Tibial nerve (tissue), 4 donors: ENCODE measurements at places on chromosomes 12 and 14. TPM values are rescaled to one million over a fixed set of nuclear protein-coding genes. Genes with fewer than 3 reads are reported as not detected.

DNA sequence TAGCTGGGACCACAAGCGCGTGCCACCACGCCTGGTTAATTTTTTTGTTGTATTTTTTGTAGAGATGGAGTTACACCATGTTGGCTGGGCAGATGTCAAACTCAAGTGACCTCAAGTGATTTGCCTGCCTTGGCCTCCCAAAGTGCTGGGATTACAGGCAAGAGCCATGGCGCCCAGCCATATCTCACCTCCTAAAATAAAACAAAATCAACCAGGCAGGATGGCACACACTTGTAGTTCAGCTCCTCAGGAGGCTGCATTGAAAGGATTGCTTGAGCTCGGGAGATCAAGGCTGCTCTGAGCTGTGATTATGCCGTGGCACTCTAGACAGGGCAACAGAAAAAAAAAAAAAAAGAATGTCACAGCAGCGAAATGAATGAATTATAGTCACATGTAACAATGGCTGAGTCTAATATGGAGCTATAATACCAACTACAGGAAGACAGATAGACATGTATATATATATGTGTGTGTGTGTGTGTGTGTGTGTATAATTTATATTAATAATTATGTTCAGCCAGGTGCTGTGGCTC lies 19.3 kb upstream of the TMEM120B start:
- H3K4me3 ChIP-seq, result no peak overlapping the region
- H3K36me3 ChIP-seq, result no peaks in the 10 kb centered on the region
- H3K4me1 ChIP-seq, result no peaks in the 10 kb centered on the region
- H3K27ac ChIP-seq, result no peak overlapping the region
- H3K27me3 ChIP-seq, result no peaks in the 10 kb centered on the region
- no peak for DNase-seq

DNA sequence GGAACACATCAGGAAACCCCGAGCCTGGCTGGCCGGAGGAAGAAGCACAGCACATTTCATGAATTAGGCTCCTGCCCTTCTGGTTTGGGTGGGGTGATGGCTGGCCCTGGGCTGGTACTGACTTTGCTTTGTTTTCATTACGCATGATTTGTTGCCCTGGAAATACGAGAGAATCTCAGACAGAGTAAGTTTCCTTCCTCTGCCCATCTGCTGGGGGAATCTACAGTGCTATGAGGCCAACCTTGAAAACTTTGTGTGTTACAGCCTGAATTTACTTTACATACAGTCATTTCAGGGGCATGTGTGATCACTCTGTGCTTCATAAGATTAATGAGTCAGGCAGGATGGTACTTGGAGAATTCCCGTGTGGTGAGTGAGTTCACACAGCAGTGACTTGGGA lies 20.5 kb upstream of the SLC5A8 start:
- H3K4me3 ChIP-seq, result no peak overlapping the region
- H3K36me3 ChIP-seq, result no peaks in the 10 kb centered on the region
- no peak for DNase-seq
- H3K27ac ChIP-seq, result no peak overlapping the region

GRCh38 chr12:23204933-23205778 lies 580.2 kb downstream of the ETNK1 start:
- no peaks in the 10 kb centered on the region for H3K4me1 ChIP-seq
- peak; percentile 9 for DNase-seq
- H3K27ac ChIP-seq, result no peak overlapping the region
- no peaks in the 10 kb centered on the region for H3K36me3 ChIP-seq
- H3K4me3 ChIP-seq, result no peak overlapping the region

DNA sequence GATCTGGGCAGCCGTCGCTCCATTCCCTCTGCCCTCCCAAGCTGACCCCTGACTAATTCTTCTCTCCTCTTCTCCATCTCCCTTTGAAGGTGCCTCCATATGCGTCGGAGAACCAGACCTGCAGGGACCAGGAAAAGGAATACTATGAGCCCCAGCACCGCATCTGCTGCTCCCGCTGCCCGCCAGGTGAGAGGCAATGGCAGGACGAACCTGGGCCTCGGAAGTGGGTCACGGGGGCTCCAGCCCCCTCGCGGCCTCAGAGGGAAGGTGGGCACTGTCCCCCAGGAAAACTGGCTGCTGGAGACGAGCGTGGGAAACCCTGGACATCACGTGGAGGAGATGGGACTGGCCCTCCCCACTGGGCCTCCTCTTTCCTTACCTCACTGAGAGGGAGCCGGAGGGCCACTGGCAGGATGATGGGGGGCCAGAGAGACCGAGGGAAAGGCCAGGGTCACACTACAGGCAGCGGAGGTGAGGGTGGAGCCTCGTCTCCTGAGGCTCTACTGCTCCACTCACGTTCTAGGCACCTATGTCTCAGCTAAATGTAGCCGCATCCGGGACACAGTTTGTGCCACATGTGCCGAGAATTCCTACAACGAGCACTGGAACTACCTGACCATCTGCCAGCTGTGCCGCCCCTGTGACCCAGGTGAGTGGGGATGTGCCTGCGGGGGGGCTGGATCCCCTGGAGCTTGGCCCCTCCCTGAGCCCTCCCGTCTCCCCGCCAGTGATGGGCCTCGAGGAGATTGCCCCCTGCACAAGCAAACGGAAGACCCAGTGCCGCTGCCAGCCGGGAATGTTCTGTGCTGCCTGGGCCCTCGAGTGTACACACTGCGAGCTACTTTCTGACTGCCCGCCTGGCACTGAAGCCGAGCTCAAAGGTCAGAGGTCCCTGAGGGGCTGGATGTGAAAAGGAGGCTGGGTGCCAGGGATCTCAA lies 806 bp downstream of the LTBR start:
- H3K4me1 ChIP-seq, result peaks cover 23% of the 10 kb centered on the region
- H3K27ac ChIP-seq, result peak overlapping the region; percentile 98
- H3K27me3 ChIP-seq, result no peaks in the 10 kb centered on the region
- peaks cover 15% of the 10 kb centered on the region for H3K36me3 ChIP-seq
- DNase-seq, result no peak
- H3K4me3 ChIP-seq, result peak overlapping the region; percentile 79

GRCh38 chr14:60226298-60226697 lies 22.7 kb upstream of the PPM1A start:
- no peak overlapping the region for H3K4me3 ChIP-seq
- DNase-seq, result no peak
- no peaks in the 10 kb centered on the region for H3K36me3 ChIP-seq
- H3K27me3 ChIP-seq, result no peaks in the 10 kb centered on the region
- H3K27ac ChIP-seq, result no peak overlapping the region
- H3K4me1 ChIP-seq, result no peaks in the 10 kb centered on the region

GRCh38 chr12:13339538-13339937 lies 143.0 kb downstream of the EMP1 start:
- no peak overlapping the region for H3K27ac ChIP-seq
- H3K27me3 ChIP-seq, result no peaks in the 10 kb centered on the region
- no peak for DNase-seq
- H3K36me3 ChIP-seq, result no peaks in the 10 kb centered on the region
- no peaks in the 10 kb centered on the region for H3K4me1 ChIP-seq
- H3K4me3 ChIP-seq, result no peak overlapping the region

- H3K4me3 ChIP-seq, result no peak overlapping the region
- no peak overlapping the region for H3K27ac ChIP-seq
- DNase-seq, result no peak
Observed at GRCh38 chr12:6262623-6263022, 47.9 kb upstream of the PLEKHG6 start.

DNA sequence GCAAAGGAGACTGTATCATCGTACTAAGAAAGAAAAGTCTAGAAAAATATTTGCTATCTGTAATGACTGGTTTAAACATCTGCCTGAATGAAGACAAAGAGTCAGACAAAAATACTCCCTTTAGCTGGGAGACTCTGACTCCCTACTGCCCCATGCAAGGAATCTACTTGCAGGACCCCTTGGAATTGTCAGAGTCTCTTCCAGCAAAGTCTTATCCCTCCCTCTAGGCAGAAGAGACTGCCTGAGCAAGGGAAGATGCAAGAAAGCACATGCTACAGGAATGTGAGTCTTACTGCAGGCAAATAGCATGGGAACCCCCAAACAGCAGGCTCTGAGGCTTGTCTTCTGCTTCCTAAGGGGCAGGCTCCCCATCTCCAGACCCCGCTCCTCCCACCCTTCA lies 154.0 kb downstream of the KCNA5 start:
- H3K27me3 ChIP-seq, result no peaks in the 10 kb centered on the region
- no peak overlapping the region for H3K27ac ChIP-seq
- H3K4me1 ChIP-seq, result peaks cover 7% of the 10 kb centered on the region
- no peak overlapping the region for H3K4me3 ChIP-seq
- DNase-seq, result no peak
- H3K36me3 ChIP-seq, result no peaks in the 10 kb centered on the region

GRCh38 chr14:57274551-57274950 lies 5.8 kb downstream of the AP5M1 start:
- no peaks in the 10 kb centered on the region for H3K27me3 ChIP-seq
- no peak overlapping the region for H3K4me3 ChIP-seq
- H3K27ac ChIP-seq, result no peak overlapping the region
- DNase-seq, result no peak
- H3K4me1 ChIP-seq, result peaks cover 22% of the 10 kb centered on the region

- DNase-seq, result no peak
- peak overlapping the region; percentile 61 for H3K4me3 ChIP-seq
- H3K27ac ChIP-seq, result no peak overlapping the region
- H3K36me3 ChIP-seq, result no peaks in the 10 kb centered on the region
- H3K4me1 ChIP-seq, result peaks cover 17% of the 10 kb centered on the region
- no peaks in the 10 kb centered on the region for H3K27me3 ChIP-seq
Observed at GRCh38 chr12:64782191-64782876, 23.1 kb upstream of the GNS start.

- H3K36me3 ChIP-seq, result no peaks in the 10 kb centered on the region
- H3K4me1 ChIP-seq, result peaks cover 8% of the 10 kb centered on the region
- DNase-seq, result no peak
- H3K4me3 ChIP-seq, result no peak overlapping the region
- no peaks in the 10 kb centered on the region for H3K27me3 ChIP-seq
Observed at GRCh38 chr14:90521084-90521929, 124.5 kb downstream of the CALM1 start.

GRCh38 chr14:89485264-89485663 lies 68.2 kb upstream of the FOXN3 start:
- DNase-seq, result no peak
- H3K27ac ChIP-seq, result no peak overlapping the region
- no peak overlapping the region for H3K4me3 ChIP-seq
- no peaks in the 10 kb centered on the region for H3K36me3 ChIP-seq

- H3K27me3 ChIP-seq, result no peaks in the 10 kb centered on the region
- no peaks in the 10 kb centered on the region for H3K36me3 ChIP-seq
- H3K4me3 ChIP-seq, result no peak overlapping the region
- peak overlapping the region; percentile 80 for H3K27ac ChIP-seq
- DNase-seq, result no peak
Observed at GRCh38 chr12:14956024-14956891, 5.1 kb downstream of the ARHGDIB start.

DNA sequence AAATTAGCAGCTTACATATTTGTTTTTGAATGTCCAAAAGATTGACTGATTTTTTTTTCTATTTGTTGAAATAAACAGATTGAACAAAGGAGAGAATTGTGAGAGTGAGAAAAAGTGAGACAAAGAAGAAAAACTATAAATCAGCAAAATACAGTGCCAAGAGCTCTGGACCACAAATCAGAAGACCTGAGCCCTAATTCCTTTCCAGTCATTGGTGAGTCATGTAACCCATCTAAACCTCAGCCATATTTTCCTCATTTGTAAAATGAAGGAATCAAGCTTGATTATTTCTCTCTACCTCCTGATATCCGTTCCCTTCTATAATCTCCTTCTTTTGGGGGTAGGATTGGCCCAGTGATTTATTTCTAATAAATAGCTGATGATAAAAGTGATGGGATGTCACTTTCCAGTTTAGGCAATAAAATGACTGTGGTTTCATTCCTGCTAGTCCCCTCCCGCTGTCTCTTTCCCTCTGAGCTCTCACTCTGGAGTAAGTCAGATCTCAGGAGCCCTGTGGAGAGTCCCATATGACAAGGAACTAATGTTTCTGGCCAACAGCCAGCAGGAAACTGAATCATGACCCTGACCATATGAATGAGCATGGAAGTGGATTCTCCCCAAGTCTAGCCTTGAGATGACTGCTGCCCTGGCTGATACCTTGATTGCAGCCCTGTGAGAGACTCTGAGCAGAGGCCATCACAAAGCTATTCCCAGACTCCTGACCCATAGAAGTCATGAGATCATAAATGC lies 218.9 kb downstream of the ACSS3 start:
- no peaks in the 10 kb centered on the region for H3K36me3 ChIP-seq
- no peaks in the 10 kb centered on the region for H3K4me1 ChIP-seq
- H3K27me3 ChIP-seq, result no peaks in the 10 kb centered on the region
- no peak for DNase-seq
- no peak overlapping the region for H3K27ac ChIP-seq
- no peak overlapping the region for H3K4me3 ChIP-seq

GRCh38 chr14:93945070-93945399 lies 17.9 kb downstream of the FAM181A start:
- H3K4me3 ChIP-seq, result no peak overlapping the region
- H3K4me1 ChIP-seq, result no peaks in the 10 kb centered on the region
- H3K36me3 ChIP-seq, result no peaks in the 10 kb centered on the region
- no peak for DNase-seq
- H3K27me3 ChIP-seq, result no peaks in the 10 kb centered on the region

DNA sequence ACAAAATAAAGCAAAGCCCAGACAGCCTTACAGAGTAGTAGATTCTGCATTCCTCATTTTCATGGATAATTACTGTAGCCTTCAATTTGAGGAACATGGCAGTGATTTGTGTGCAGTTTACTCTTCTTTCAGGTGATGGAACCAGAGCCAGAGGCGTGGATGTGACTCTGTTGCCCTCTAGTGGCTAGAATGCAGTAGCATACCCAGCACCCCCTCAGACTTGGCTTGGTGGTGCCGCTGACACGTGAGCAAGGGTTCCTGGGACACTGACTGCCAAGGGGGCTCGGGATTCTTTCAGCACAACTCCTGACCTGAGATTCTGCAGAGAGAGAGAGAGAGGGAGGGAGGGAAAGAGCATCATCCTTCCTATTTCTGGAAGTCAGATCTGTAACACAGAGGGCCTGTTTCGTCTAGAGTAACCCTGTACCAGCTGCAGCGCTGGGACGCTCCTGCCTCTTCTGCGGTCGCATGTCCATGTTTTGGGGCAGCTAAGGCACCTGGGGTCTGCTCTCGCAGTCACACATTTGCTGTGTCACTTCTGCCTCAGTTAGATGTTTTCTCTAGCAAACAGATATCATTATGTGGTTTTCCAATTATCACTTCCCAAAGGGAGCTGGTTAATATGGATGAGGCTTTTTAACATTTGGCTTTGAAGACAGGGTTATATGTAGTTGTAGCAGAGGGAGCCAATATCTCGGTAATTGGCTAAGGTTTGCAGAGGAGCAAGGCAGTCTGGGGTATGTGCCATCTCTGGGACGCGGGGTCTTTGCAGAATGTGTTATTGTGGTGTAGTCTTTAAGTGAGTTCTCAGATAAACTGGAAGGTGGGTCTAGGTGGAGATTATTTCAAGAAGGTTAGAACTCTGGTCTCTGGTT lies 428.1 kb downstream of the NRXN3 start:
- H3K27me3 ChIP-seq, result no peaks in the 10 kb centered on the region
- H3K4me1 ChIP-seq, result no peaks in the 10 kb centered on the region
- no peak overlapping the region for H3K4me3 ChIP-seq
- H3K36me3 ChIP-seq, result no peaks in the 10 kb centered on the region

- H3K27ac ChIP-seq, result peak overlapping the region; percentile 99
- DNase-seq, result no peak
- H3K27me3 ChIP-seq, result no peaks in the 10 kb centered on the region
Observed at GRCh38 chr14:68794851-68795596, 2.2 kb upstream of the ZFP36L1 start.

- H3K36me3 ChIP-seq, result no peaks in the 10 kb centered on the region
- H3K27ac ChIP-seq, result no peak overlapping the region
- H3K4me1 ChIP-seq, result peaks cover 11% of the 10 kb centered on the region
- H3K27me3 ChIP-seq, result no peaks in the 10 kb centered on the region
Observed at GRCh38 chr14:61107869-61108493, 126.9 kb downstream of the SLC38A6 start.

Gene KSR2
- not detected for total RNA-seq

Gene ALKBH1
- 17.0 TPM for total RNA-seq

Gene KIF26A
- 4.2 TPM for total RNA-seq

Gene HIGD1C
- total RNA-seq, result not detected

Gene SERPINA12
- total RNA-seq, result not detected

Gene CYP27B1
- not detected for total RNA-seq

Gene GUCY2C
- not detected for total RNA-seq

Gene BCL2L14
- total RNA-seq, result not detected
